ENCODE measurements at places on chromosomes 3 and 15.

- DNase-seq: no peak
These were observed 36.7 kb upstream of the LIMD1 start for GRCh38 chr3:45557886-45558285.

DNA sequence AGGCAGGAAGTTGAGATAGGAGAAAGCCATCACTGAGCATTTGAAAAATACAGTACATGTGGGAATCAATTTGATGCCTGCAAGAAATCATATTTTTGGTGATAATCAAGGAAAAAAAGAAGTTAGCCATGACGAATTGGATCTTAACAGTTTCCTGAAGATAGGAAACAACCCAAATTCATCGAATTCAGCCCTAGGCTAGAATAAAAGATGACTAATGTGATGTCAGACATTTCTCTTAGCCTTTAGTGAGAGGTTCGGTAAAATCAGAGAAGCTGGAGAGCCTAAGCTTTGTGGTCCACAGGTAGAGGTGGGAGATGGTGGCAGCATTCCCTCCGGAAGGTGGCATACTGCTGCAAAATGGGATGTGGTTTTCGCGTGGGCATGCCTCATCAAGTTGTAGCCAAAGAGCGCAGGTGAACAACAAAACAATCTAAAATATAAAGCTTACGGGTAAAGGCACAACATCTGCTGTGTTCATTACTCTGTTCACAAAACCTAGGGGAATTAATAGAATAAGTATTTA, 144.1 kb upstream of the ALCAM start:
- no peak for DNase-seq

DNA sequence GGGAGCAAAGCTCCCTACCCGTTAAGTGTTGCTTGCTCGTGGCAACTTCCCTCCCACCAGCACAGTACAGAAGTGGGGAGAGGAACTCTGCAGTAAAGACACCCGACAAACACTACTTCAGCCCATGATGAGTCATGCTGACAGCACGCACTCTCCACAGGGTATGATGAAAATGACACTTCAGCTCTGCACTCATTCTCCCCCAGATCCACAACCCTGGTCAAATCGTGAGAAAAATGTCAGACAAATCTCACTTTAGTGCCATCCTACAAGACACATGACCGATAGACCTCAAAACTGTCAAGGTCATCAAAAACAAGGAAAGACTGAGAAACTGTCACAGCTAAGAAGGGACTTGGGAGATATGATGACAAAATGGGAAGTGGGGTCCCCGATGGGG, 278.9 kb downstream of the OCA2 start:
- no peak for DNase-seq

GRCh38 chr15:61158504-61159407, 70.3 kb downstream of the RORA start:
- DNase-seq: no peak

- DNase-seq: no peak
These were observed 160.2 kb upstream of the TBL1XR1 start for GRCh38 chr3:177357352-177358090.

GRCh38 chr15:79595995-79596622, 164.0 kb downstream of the MINAR1 start:
- peak; percentile 18 for DNase-seq
